Suppressor macrophage treated with lipopolysaccharide for 1 hour (primary cell): ENCODE measurements at places on chromosomes 3 and 15.

DNA sequence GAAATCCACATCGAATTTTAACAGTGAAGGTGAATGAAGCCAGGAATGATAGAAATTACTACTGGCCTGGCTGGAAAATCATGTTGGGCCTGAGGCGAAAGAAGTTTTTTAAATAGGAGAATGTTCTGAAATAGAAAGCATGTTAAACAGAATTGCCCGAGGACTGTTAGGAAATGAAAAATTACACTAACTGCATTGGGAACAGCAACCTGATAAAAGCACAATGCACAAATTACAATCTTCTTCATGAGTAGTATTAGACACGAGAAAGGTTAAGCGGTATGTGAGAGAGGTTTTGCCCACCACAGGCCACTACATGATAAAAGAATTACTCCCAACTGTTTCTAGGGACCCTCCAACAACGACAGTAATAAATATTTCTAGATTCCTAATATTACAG is 18.9 kb downstream of the GBE1 start:
- DNase-seq: no peak

GRCh38 chr3:14333621-14334020 is 68.8 kb upstream of the SLC6A6 start:
- DNase-seq: peak; percentile 77

GRCh38 chr15:89421219-89421618 is 75.2 kb downstream of the RHCG start:
- no peak for DNase-seq

DNA sequence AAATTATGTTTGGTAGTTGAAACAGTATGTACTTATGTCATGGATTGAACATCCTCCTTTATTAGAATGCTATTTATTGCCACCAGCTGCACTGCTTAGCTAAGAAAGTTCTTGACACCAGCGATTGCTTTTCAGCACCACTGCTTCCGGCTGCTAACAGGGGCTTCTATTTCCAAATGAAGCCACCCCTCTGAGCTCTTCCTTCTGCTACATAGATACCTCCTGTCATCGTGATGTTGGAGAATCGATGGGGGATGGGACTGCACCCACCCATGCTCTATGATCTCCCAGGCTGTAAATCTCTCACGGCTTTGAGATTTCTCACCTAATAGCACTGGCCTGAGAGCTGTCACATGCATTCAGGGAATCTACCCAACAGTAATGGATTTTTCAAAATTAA is 259.2 kb downstream of the MEIS2 start:
- no peak for DNase-seq

- DNase-seq: no peak
Observed at GRCh38 chr3:194101592-194102432, 34.1 kb upstream of the HES1 start.
